Activated naive CD8-positive, alpha-beta T cell treated with anti-CD3 and anti-CD28 coated beads, Interleukin-2, amount 10 ng/mL, durations not matched to agents 7 days and 5 days (primary cell): ENCODE measurements at places on chromosomes 7 and 10. TPM values are rescaled to one million over a fixed set of nuclear protein-coding genes. Genes with fewer than 3 reads are reported as not detected.
A peak's percentile ranks its signal among the peaks of the same experiment; 100 is the strongest.

- DNase-seq = no peak
Measured at GRCh38 chr10:30488316-30488715, 54.3 kb downstream of the MAP3K8 start.

- DNase-seq = no peak
Measured at GRCh38 chr10:70034232-70034631, 18.4 kb upstream of the MACROH2A2 start.

DNA sequence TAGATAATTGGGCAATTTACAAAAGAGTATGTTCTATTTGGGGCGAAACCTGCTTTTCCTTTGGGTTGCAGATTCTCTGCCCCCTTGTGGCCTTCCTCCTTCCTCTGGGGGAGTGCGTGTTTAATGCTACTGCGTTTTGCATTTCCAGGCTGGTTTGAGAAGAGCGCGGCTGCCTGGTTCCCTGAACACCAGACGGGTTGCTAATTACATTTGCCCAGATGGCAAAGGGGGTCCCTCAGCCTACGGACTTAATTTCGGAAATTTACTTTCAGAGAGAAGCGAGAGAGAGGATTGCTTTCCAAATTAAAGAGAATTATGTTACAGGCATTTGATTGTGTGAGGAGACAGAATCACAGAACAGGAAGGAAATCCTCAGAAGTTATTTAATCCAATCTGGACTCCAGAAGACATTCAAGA lies 91.9 kb upstream of the JAZF1 start:
- no peak for DNase-seq

- no peak for DNase-seq
Measured at GRCh38 chr10:58967551-58968388, 208.7 kb upstream of the PHYHIPL start.

- no peak for DNase-seq
Measured at GRCh38 chr7:47355684-47356083, 226.2 kb downstream of the TNS3 start.

- DNase-seq = no peak
Measured at GRCh38 chr10:8221451-8221850, 167.0 kb downstream of the GATA3 start.

DNA sequence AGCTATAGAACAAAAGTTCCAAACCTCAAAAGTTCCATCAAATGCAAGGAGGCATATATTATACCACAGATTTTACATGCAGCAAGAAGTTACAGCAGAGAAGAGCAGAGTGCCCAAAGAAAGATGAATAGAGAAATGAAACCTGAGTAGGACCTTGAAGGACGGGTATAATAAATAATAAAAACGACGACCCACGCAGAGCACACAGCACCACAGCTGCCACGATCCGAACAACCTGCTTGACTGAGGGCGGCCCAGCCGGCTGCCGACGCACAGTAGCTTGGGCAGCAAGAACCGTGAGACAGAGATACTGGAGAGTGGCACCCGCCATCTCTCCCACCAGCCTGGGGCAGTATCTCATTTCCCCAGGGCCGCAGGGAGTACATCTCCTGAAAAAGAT lies 79.0 kb downstream of the HIPK2 start:
- no peak for DNase-seq

DNA sequence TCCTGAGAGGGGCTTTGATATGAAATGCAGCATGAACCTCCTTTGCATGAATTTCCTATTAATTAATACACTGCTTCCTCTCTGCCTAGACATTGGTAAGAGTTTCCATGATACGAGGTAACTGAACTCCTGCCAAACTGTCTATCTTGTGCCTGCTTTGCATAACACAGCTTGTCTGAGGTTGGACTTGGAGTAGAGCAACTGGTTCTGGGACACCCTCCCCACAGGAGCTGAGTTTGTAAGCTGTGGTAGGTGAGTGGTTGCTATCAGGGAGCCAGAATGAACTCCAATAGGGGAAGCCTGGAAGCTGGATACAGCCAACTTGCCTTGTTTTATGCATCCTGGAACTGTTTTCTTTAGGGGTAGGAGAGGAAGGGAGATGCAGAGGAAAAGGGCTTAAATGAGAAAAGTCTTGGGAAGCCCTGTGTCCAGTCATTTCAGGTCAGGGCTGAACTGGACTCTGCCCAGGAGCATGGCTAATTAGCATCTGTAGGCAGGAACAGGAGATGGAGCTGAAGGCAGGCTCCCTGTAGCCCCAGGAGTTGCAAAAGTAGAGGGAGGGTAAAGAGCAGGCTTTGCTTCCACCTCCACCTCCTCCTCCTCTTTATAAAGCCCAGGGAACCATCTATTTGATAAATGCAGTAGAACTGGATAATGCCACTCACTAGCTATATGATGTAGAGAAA lies 73.2 kb upstream of the GPR158 start:
- no peak for DNase-seq

DNA sequence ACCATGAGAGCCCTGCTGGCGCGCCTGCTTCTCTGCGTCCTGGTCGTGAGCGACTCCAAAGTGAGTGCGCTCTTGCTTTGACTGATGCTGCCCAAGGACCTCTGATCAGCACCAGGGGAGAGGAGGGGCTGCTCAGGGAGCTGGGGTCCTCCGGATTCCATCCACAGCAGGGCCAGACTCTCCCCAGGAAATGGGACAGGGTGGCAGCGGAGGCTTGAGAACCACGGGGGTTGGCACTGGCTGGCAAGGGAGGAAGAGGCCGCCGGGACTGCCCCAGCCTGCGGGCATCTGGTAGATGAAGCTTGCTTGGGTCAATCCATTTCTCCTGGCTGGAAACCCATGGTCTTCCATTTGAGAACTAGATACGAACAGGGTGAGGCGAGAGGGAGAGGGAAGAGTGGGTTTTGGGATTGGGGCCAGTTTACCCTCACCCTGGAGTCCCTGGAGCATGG lies 647 bp downstream of the PLAU start:
- no peak for DNase-seq

DMBT1 gene
- total RNA-seq = not detected

- no peak for DNase-seq
Measured at GRCh38 chr10:61321041-61321857, 131.9 kb downstream of the TMEM26 start.

FXYD4 gene
- not detected for total RNA-seq

DNA sequence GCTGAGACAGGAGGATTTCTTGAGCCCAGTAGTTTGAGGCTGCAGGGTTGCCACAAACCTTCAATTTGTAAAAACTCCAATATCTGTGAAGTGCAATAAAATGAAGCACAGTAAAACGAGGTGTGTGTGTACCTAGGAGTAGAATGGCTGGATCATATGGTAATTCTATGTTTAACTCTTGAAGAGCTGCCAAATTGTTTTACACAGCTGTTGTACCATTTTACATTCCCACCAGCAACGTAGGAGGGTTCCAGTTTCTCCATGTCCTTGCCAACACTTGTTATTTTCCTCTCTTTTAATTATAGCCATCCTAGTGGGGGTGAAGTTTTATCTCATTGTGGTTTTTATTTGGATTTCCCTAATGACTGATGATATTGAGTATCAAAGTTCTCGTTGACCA lies 16.2 kb downstream of the PLEKHA1 start:
- no peak for DNase-seq

- DNase-seq = no peak
Measured at GRCh38 chr7:125033506-125033905, 103.9 kb upstream of the POT1 start.

GRID2IP gene
- total RNA-seq = 0.53 TPM

GRCh38 chr10:101042667-101043362 lies 11.8 kb downstream of the SFXN3 start:
- DNase-seq = peak; percentile 86

- no peak for DNase-seq
Measured at GRCh38 chr7:11642276-11642675, 189.7 kb downstream of the THSD7A start.

GRCh38 chr10:84783386-84783785 lies 455.0 kb downstream of the CCSER2 start:
- no peak for DNase-seq

DNA sequence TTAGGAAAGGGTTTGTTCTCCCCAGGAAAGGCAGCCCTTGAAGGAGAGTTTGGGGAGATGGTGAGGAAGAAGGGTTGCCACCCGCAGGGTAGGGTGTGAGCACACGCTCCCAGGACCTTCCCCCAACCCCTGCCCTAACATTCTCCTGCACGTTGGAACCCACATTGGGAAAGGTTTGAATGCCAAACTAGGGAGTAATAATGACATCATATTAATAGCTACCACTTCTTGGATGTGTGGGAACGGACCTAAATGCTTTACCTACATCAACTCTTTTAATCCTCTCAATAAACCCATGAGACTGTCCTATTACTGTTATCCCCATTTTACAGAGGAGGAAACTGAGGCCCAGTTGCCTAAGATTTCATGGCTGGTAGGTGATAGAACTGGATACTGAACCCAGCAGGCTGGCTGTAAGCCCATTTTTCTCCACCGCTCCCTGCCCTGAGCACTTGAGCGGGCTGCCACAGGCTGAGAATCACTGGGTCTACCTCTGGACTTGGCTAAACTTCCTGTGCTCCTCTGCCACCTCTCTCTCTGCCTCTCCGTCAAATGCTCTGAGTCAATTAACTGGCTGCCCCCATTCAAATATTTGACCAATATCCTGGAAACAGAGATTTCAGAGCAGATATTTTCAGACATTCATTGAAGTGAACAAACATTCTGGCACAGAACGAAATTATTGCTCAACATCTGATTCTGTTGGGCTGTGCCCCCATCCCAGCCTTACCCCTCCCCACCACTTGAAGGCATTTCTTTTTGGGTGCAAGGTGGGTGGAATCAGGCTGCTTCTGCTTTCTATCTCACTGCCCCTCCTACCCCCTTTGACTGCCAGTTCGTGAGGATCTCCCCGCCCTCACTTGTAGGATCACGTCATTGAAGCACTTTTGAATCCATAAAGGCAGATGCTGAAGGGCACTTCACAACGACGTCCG lies 129.7 kb downstream of the C10orf105 start:
- DNase-seq = no peak

DNA sequence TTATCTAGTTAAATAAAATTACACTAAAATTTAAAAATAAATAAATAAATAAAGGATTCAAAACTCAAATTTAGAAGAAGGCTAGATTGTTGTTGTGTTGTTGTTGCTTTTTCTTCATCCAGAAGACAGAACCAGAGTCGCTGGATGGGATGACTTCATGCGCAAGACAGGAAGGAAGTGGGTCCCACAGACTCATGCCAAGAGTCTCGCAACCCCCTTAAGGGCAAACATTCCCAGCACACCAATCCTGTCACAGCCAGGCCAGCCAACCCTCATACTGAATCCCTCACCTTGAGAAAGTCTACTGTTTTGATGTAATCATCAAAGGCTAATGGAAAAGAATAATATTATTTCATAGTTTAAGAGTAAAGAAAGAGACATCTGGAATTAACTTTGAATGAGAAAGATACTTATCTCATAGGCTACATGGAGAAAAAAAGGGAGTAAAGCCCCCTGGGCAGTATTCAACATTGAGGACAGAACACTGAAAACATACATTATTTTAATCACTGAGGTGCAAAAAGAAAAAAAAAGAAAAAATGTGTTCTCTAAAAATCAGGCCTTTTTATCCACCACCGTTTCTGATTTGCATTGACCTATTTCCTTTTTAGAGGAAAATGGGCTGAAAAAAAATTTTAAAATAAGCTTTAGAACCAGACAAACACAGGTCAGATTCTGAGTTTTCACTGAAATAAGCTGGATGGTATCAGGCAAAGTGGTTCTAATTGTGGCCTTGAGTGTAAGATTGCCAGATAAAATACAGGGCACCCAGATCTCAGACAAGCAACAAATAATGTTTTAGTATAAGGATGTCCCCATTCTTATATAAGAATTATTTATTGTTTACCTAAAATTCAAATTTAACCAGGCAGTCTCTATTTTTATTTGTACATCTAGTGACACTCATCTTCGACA lies 826.5 kb downstream of the TNS3 start:
- no peak for DNase-seq

DNA sequence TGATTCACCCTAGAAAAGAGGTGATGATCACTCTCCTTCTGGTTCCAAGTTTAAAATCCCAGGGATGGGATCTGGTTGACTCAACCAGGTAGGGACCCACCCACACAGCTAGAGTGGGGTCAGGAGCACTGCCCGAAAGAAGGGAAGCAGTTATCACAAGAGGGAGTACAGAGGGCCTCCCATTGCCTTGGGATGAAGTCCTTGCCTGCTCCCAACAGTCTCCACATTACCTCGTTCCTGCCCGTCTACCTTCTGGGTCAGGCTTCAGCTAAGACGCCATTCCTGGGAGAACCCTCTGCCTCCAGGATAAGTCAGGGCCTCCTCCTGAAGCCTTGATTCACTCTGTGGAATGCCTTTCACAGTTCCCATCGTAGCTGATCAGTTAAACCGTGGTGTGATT lies 23.8 kb downstream of the ZMIZ2 start:
- no peak for DNase-seq

DNA sequence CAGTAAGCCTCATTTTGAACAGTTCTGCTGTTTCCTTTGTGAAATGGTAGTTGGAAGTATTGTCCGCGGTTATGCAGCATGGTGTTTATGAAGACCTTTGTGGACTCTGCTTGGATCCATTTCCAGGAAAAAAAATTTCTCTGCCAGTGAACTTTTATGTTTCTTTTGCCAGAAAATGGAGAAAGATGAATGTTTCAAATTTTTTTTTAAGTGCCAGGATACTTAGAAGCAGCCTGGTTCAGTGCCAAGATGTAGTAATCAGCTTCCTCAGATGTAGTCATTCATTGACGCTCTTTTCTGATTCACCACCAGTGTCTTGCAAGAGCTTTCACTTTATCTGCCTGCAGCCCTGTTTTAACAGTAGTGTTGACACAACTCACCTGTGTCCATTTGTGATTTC lies 258.2 kb downstream of the SDK1 start:
- DNase-seq = no peak

GRCh38 chr10:19745672-19746071 lies 70.6 kb upstream of the PLXDC2 start:
- no peak for DNase-seq
